ENCODE measurements at places on chromosomes 2 and 18.

DNA sequence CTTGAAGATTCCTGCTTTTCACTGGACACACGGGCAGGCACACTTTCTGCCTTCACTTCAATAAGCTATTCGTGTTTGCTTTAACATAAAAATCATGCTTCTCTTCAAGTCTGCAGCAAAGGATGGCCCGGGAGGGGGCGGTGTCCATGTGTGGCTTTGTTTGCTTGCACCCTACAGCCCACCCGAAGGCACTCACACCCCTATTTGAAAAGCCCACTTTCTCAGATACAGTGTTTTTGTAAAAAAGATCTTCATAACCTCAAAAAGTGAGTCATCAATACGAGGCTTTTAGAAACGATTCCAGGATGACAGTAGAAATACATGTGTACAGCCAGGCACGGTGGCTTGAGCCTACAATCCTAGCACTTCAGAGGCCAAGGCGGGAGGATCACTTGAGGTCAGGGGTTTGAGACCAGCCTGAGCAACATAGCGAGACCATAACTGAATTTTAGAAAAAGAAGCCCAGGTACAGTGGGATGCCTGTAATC, 36.5 kb upstream of the HPCAL1 start:
- no peak for DNase-seq

DNA sequence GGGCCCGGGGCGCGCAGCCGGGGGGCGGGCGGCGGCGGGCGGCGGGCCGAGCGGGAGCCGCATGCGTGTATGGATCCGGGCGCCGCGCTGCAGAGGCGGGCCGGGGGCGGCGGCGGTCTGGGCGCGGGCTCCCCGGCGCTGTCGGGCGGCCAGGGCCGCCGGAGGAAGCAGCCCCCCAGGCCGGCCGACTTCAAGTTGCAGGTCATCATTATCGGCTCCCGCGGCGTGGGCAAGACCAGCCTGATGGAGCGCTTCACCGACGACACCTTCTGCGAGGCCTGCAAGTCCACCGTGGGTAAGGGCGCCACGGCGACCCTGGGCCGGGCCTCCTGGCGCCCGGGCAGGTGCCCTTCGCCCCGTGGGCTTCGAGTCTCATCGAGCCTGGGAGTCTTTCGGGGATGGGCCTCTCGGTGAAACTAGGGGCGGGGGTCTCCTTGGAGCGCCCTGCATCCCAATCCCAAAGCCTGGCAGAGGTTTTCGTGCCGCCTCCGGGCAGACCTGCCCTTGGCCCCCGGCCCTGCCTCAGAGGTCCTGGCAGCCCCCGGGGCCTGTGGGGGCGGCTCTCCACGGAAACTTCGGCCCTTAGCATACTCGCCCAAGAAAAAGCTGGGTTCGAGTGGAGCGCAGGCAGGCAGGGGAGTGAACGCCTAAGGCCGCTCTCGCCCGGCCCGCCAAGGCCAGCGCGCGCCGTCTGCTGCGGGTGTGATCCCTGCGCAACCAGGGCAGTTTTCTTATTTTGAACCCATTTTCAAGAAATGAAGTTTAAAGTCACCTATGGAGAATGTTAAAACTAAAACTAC, 622 bp downstream of the RAB12 start:
- DNase-seq = no peak

DNA sequence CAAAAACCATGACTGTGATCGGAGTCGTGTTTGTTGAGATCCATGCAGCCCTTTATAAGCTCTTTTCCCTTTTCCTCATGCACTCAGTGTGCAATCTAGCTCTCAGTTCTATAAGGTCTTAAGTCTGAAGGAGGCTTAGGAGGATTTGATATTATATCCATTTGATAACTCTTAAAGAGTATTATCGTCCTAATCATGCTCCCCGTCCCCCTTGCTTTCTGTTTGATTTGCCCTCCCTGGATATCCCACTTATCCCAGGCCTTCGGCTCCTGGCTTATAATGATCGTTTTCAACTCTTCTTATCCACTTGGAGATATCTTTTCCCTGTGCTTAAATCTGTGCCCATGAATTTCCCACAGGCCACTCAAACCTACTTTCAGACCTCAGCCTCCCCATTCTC, 1917.7 kb upstream of the PIK3C3 start:
- no peak for DNase-seq

GRCh38 chr2:163768881-163769695, 33.3 kb upstream of the FIGN start:
- no peak for DNase-seq

DNA sequence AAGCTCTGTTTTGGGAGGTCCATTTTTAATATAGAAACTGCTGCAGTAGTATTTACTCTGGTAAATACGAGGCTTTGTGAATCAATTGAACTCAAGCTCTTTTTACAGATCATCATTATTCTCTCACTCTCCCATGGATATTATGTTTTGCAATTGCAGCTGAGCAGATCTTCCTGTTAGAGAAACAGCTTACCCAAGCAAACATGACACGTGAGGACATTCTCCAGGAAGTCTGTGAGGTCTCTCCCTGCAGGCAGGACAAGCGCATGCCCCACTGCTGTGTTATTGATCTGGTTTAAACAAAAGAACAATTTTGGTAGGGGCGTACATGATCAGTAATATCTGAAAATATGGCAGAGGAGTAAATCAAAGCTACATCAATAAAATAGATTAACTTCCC, 72.1 kb downstream of the COL6A3 start:
- DNase-seq = no peak

- DNase-seq = no peak
Measured at GRCh38 chr18:74899554-74899953, 301.9 kb downstream of the ZNF407 start.

GRCh38 chr2:188416367-188416766, 124.7 kb downstream of the GULP1 start:
- no peak for DNase-seq

- no peak for DNase-seq
Measured at GRCh38 chr18:8707556-8708300, 2.4 kb downstream of the MTCL1 start.

- no peak for DNase-seq
Measured at GRCh38 chr2:39517622-39518021, 80.5 kb upstream of the MAP4K3 start.

- DNase-seq = no peak
Measured at GRCh38 chr2:20212459-20212870, 12.5 kb downstream of the SDC1 start.

DNA sequence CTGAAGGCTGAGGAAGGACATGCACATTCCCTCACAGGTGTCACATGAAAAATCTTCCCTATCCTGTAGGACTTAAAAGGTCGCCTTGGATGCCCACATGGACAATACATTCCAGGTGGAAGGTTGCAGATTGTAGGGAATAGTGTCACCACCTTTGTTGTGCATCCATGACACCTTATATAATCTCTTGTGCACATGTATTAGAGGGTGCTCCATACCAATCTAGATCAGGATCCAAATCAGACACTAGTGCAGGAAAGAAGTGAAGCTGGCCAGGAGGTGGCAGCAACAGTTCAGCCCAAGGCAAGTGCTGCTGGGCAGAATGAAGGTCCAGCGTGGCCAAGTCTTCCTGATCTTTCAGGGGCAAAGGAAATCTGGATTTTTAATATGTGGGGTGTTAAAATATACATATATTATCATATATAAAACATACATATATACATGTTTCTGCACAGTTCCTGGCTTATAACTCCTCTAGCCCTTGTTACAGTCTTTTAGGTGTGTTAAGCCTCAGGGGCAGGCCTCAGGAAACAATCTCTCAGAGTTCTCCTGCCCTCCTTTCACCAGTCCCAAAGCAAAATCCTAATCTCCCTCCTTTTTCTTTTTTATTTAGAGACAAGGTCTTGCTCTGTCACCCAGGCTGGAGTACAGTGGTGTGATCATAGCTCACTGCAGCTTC, 16.6 kb downstream of the NIF3L1 start:
- DNase-seq = peak; percentile 27

DNA sequence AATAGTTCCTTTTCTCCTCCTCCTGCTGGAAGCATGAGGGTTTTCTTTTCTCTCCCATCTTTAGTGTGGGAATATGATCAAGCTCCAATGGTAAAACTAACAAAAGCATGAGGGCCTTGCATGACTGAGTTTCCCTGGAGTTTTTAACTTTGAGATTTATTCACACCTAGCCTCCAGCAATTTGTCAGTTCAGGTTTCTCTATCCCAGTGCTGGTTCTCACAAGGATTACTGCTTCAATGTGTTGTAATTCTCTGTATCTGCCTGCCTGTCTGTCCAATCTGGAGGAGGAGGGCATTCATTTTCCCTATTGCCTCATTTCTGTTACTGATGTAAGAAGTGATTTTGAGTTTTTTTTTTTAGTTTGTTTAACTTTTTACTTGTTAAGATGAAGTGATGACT, 57.6 kb upstream of the RPRM start:
- no peak for DNase-seq

- DNase-seq = no peak
Measured at GRCh38 chr2:207747653-207748560, 21.8 kb downstream of the FZD5 start.

GRCh38 chr2:70312560-70312959, 10.7 kb upstream of the FAM136A start:
- no peak for DNase-seq

DNA sequence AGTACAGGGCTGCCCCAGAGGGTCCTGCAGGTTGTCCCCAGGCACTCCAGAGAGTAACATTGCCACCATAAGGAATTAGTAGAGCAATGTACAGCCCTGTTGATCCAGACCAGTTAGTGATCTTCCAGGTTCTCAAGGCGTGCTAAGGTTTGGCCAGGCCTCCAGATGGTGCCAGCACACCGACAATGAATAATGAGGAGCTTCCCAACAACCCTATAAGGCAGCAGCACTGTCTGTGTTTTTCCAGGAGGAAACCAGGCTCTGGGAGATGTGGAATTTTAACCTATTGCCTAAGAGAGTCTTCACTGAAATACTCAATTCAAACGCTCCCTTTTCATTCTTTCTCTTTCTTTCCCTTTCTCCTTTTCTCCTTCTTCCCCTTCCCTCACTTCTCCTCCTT, 122.1 kb downstream of the MGAT5 start:
- no peak for DNase-seq

DNA sequence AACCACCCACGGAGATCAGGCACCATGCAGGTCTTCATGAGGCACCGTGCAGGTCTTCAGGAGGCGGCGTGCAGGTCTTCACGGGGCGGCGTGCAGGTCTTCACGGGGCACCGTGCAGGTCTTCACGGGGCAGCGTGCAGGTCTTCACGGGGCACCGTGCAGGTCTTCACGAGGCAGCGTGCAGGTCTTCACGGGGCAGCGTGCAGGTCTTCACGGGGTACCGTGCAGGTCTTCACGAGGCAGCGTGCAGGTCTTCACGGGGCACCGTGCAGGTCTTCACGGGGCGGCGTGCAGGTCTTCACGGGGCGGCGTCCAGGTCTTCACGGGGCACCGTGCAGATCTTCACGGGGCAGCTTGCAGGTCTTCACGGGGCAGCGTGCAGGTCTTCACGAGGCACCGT, 350.4 kb upstream of the PKDCC start:
- DNase-seq = no peak

DNA sequence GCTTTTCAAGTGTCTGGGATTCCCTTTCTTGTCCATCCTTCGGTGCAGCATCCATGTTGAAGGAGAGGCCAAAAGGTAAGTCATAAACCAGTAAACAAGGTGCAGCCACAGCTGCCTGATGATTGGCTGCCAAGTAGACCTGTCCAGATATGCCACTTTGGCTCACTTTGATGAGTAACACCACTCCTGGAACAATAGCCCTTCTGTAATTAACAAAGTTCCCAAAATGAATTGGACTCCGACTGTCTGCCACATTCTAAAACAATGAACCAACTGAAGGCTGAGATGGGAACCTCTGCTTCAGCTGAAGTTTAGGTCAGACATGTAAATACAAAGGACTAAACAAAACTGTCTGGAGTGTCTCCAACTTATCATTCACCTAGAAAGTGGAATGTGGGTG, 82.2 kb upstream of the LGALSL start:
- no peak for DNase-seq

DNA sequence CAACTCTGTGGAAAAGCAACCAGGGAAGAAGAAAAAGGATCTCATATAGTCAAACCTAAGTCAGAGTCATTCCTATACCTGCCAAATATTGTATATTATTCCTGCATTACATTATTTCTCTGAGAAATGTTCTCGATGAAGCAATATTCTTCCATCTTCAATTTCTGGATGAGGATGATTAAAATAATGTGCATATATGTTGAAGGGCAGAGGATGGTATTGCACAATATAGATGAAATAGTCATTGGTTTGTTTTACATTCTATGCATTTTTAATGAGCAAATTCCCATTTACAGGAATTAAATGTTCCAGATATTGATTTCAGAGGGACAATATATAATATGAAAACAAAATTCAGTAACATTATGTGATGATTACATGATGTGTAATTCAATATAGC, 545.2 kb downstream of the STK39 start:
- DNase-seq = no peak

DNA sequence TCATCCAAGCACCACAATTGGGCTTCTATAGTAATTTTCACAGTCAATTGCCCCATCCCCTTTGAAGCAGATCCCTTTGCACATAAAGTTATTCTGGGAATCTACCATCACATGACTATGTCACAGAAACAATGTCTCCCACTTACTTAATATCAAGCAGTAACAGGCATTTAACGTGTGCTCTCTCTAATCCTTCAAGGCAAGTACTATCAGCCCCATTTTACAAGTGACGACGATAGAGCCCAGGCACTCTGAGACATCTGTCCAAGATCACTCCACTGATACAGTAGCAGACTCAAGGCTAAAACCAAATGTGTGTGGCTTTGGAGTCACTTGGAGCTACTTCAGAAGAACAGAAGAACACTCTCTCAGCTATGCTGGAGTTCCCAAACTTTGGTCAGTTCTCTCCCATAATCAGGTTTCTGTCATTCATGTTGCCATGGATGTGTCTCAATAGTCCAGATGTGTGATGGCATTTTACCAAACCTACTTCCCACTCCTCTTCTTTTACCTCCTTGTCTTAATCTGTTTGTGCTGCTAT, 39.7 kb downstream of the PID1 start:
- no peak for DNase-seq

DNA sequence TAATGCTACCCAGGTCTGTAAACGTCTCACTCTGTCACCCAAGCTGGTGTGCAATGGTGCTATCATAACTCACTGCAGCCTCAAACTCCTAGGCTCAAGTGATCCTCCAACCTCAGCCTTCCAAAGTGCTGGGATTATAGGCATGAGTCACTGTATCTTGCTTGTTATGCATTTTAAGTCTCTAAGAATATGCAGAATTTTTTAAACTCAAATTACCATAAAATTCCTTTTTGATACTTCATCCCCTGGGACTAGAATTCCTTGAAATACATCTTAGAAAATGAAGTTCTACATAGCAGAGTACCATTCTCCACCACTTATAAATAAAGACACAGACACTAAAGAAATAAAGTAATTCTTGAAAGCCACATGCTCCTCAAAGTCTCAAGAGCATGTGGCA, 30.2 kb upstream of the LRATD1 start:
- no peak for DNase-seq

DNA sequence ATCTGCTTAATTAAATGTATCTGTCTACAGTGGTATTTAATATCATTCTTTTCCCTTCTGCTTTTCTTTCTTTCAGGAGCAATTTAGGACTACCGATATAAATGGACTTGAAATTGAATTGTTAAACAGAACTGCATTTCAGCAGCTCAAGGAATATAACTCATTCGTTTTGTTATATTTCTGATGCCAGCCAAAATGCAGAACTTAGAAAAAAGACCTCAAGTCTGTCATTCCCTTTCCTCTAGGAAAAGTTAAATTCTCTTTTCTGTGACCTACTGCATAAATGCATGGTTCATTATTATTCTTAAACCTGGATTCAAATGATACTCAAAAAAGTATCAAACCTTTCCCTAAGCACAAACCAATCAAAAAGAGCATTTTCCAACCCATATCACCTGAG, 21.4 kb downstream of the FTCDNL1 start:
- no peak for DNase-seq

Data from stimulated activated CD8-positive, alpha-beta memory T cell treated with anti-CD3 and anti-CD28 coated beads, Interleukin-2, amount 100 ng/mL, for 48 hours (primary cell).